Adipocyte (in vitro differentiated cells): ENCODE measurements at places on chromosomes 3 and 15.

DNA sequence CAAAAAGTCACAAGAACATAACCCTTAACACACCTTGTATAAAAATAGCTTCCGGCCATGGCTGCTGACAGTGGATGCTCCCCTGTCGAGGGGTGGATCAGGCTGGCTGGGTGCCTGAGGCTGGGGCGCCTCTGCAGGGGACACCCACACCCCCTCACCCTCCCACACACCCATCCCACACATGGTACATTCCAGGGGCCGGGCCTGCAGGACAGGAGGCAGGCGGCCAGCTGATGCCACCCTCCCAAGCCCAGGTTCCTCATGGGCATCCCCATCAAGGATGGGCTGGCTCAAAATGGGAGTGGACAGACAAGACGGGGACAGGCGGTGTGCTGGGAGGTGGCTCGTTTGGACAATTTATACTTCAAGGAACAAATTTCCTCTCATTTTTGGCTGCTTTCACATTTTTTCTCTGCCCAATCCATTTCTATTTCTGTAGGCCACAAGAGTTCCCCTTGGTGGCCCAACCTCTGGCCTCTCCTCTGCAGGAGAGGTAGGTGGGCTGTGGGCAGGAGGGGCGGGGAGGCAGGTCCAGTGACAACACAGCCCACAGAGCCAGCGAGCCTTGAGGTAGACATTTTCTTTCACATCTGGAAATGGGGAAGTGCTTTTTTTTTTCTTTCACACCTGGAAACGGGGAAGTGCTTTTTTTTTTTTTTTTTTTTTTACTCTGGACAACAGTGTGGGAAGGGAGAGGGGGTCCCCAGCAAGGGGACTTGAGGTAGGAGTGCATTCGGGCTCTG is 23.3 kb downstream of the RNU5B-1 start:
- DNase-seq, result no peak

- DNase-seq, result no peak
Observed at GRCh38 chr15:59993041-59993750, 10.9 kb upstream of the FOXB1 start.

DNA sequence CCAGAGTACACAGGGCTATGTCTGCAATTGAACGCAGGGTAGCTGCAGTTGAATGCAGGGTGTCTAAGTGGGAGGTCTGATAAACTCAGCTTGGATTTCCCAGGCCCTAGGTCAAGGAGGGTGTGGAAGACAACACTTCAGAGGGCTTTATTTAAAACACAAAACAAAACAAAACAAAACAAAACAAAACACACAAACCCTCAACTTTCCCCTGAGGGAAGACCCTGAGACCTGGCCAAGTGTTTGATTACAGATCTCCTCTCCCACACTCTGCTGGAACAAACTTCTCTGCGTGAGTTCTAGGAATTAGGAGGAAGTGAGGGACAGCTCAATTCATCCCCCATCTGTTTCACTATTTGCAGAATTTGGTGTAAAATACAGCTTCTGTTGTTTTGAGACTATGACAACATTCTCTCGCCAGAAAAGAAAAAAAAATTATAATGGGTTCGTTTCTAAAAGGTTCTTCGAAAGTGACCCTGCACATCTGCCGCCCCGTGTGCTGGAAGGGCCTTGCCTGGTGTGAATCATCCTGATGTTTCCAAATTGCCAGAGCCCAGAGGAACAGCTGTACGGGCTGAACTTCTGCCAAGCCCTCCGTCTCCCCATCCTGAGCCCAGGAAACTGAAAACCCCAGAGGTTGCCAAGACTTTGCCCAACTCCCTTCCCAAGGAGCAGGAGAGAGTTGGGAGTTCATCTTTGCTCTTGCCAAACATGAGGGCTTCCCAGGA is 73.3 kb upstream of the RAD18 start:
- DNase-seq, result peak; percentile 78

DNA sequence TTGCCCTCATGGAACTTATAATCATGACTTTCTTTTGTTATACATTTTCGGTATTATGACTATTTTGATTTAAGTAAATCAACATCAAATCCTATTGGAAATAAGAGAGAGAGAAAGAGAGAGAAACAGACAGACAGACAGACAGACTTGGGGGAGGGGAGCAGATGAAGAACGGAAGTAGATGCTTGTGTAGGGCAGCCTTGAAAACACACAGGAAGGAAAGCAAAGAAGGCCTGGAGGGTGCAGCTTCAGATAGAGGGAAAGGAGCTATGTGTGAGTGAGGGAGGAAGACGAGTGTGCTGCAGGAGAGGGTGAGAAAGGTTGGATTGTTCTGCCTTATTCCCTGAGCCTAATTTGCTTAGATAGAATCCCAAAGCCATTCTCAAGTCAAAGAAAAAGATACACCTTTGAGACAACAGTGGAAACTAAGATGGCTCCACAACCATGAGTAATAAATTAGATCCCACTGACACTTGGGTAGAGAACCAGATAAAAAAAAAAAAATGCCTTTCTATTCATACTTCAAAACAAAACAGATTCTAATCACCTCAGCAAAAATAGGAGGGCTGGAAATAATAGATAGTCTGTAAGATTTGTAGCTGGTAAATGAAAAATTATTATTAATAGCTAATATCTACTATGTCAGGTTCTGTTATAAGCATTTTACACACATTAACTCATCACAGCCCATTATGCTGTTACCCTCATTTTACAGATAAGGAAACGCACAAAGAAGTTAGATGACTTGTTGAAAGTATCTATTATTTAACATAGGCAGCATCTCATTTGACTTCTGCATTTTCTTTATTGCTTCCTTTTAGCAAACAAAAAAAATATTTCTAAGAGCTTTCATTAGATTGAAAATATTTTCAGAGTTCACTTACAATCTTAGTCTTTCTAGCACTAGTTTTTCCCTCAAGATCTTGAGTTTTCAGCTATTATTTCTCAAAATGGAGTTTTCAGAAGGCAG is 214.1 kb downstream of the TNIK start:
- no peak for DNase-seq

DNA sequence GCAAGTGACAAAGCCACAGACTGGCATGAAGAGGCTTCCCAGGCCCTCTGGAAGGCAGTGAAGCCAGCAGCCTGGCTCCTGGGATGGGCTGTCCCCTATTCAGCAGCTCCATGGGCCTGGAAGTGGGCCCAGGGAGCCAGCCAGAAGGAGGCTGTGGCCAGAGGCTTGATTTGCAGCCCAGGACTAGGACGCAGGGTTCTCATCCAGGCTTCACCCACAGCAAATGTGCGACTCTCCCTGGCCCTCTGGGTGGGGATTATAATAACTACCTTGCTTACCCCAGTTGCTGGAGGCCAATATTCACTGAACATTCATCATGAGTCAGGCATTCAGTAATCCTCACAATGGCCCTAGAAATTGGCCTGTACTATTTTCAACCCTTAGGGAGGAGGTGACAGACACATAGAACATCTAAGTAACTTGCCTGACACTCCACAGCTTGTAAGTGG is 24.6 kb upstream of the SRP14 start:
- DNase-seq, result peak; percentile 51
